Hippocampal formation (tissue), 2 donors: ENCODE measurements at places on chromosomes 4 and X.

- DNase-seq: no peak
These were observed 2.8 kb upstream of the TIFA start for GRCh38 chr4:112288455-112288854.

- DNase-seq: no peak
These were observed 42.4 kb downstream of the HTR2C start for GRCh38 chrX:114626323-114626722.

DNA sequence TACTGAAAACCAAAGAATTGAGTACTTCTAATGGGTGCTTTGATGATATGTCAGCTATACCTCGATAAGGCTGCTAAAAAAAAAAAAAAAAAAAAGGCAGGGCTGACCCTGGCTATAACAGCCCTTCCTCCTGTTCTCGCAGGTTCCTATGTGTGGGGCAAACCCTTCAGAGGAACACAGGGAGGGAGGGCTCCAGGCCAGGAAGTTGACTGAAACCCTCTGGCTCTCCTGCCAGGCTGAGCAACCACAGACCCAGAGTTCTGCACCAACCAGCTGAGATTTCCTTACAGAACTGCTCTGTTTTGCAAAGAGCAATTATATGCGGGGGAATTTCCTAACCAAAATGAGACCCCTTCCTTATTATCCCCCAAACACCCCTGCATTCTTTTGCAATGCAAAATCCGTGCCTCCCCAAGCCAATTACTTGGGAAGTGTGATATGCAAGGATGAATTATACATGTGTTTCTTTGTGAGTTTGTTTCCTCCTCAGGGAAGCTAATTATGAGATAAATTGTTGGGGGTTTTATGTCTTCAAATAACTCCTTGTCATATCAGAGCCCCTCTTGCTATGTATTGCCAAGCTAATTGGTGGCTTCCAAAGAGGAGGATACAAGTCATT is 45.6 kb downstream of the PDHA1 start:
- no peak for DNase-seq

DNA sequence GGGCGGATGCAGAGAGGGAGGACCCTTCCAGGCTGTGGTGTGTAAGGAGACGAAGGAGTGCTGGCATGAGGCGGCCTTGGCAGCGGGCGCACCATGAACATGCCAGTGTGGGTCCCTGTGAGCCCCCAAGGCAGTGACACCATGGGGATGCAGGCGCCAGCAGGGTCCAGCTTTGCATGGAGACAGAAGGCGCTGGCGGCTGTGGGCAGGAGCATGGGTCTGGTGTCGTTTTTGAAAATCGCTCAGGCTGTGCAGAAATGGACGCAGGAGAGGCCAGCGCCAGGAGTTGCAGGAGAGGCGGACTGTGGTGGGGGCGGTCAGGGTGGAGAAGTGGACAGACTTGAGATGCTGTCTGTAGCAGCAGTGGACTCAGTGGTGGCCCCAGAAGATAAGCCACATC is 56.1 kb downstream of the PCGF3 start:
- DNase-seq: no peak

DNA sequence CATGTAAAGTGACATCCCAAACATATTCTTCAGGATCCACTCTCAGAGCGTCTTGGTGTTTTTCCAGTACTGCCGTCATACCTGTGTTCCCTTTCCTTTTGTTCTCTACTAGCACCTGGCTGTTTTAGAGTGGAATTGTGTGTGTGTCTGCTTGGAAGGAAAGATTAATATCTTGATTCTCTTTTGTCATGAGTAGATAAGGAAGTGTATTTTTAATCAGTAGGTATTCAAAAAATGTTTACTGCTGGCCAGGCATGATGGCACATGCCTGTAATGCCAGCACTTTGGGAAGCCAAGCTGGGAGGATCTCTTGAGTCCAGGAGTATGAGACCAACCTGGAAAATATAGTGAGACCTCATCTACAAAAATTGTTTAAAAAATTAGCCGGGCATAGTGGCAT is 198.8 kb downstream of the CBR4 start:
- no peak for DNase-seq

- DNase-seq: no peak
These were observed 46.9 kb upstream of the GRXCR1 start for GRCh38 chr4:42845586-42845985.

- DNase-seq: no peak
These were observed 8.1 kb upstream of the TBC1D1 start for GRCh38 chr4:37882665-37883296.

DNA sequence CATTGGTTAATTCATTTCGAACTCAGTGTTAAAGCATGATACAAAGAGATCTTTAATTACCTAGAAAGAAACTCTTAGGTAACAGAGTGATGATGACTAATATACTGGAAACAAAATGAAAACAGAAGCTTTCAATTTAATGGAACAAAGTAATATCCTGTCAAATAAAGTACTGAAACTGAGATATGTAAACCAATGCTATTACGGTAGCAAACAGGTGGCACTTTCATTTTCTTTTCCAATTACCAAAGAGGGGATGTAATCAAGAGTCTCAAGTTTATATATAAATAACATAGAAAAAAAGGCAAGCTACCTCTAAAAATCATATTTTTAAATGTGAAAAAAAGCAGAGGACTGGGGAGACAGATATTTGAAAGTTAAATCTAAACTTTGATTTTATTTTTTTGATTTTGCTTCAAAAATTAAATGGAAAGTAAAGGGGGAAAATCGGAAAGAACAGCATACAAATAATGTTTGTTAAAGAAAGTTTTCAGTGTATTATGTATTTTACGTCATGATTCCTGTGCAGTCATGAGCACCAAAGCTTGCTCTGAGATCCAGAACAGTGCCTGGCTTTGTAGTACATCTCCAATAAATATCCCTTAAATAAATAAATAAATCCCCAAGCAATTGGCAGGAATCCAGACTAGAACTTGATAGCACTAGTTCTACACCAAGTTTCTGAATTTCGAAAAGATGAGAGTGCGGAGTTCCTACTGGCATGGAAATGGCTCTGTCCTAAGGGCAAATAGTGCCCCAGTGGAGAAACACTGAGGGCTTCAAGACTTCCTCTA is 25.0 kb upstream of the RAPGEF2 start:
- DNase-seq: no peak

GRCh38 chr4:113701169-113701568 is 60.4 kb downstream of the CAMK2D start:
- DNase-seq: no peak

DNA sequence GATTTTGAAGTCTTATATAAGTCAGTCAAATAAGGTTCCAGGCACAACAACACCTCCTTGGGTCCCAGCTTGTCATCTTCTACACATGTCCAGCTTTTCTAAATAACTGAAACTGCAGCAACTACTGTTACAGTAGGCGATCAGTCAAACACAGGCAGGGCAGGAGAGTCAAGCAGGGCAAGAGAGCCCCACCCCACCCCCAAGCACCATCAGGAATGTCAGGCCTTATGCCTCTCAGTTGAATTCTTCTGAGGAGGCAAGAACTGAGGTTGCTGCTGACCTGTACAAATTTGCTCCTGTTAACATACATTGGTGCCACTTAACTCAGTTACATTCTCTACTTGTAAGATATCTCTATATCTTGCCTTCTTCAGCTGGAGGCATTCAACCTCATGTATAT is 608.8 kb upstream of the PCDH10 start:
- DNase-seq: no peak

DNA sequence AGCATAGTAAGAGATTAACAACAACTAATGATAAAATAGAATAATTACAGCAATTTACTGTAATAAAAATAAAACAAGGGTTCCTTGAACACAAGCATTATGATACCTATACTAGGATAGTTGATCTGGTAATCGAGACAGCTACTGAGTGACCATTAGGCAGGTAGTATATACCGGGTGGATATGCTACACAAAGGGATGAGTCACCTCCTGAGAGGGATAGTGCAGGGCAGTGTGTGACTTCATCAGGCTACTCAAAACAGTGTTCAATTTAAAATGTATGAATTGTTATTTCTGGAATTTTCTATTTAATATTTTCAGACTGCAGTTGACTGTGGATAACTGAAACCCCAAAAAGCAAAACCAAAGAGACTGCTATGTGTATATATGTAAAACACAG is 9.7 kb upstream of the ANTXR2 start:
- no peak for DNase-seq

GRCh38 chrX:130413415-130413814 is 11.6 kb downstream of the RBMX2 start:
- no peak for DNase-seq

DNA sequence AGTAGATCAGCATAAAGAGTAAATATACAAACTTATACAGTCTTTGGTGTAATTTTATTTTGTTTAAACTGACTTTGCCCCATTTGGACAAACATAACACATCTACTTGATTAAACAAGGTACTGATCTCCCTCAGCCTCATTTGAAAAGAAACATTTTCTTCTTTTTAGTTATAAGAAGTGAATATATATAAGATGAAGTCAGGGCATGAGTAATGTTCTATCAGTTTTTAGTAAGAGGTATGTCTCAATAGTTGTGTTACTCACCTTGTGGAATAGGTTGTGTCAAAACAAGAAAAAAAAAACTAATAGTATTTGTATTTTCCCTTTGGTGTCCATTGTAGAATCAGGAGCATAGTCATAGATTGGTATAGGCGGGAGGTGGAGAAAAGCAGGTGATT is 327.4 kb downstream of the RPA4 start:
- DNase-seq: no peak

DNA sequence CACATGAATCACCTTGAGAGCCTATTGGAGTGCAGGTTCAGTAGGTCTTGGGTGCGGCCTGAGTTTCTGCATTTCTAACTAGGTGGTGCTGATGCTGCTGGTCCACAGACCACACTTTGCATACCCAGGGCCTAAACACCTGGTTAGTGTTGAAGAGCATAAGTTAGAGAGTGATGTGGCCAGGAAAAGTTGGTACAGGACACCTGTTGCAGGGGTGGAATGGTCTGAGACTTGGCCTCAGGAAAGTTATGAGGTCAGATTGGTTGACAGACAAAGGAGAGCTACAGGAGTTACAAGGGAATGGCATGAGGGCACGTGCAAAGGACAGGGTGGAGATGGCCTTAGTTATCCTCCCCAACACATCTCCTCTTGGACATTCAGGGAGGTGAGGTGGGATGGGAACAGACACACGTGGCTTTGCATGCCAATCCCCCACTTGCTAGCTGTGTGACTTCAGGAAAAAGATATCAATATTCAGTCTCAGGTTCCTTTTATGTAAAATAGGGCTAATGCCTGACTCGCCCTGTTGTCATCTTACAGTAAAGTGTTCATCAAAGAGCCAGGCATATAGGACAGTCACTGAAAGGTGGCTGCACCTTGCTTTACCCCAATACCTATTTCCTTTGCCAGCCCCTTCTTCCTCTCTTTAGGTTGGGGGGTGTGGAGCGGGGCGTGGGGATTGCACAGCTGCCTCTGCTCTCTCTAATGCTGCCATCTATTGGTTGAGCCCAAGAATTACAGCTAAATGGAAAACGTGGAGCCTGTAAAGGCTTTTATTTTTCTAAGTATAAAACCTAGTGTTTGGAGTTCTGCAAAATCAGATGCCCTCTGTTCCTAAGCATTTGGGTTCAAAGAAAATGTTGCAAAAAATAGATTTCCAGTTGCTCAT is 47.5 kb downstream of the ATG4A start:
- no peak for DNase-seq

DNA sequence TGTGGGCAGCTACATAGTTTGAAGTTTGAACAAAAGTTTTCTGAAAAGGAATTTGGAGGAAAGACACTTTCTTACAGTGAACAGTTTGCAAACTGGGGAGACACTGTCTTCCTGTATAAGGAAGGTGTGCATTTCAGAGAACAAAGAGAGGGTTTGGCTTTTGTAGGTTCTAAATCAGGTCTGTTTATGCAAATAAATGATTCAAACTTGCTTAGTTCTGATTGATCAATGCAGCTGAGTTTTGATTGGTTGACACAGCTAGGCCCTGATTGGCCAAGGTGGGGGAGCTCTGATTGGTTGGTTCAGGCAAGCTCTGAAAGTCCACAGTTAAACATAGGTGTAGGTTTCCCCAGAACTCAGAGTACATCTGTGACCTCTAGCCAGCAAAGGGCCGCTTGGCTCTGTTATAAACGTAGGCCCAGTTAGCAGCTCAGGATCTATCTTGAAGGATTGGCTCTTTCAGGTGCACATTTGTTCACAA is 63.0 kb upstream of the ENPP6 start:
- no peak for DNase-seq

- no peak for DNase-seq
These were observed 1132.3 kb upstream of the PCDH10 start for GRCh38 chr4:132016703-132017350.

DNA sequence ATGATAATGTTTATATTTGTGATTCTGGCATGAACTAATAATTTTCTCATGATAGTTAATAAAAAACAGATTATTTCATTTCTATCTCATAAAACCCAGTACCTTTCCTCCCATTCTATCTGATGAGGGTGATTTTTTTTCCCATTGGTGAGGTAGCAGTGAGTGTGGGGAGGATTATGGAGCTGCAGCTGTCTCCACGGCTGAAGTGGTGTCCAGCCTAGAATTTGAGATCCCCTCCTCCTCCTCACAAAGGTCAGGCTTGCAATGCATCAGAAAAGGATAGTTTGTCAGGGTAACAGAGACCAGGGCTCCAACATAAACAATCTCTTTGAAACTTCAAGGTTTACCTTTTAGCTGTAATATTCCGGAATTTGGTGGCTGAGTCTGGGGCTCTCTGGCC is 60.9 kb downstream of the C4orf51 start:
- no peak for DNase-seq

- no peak for DNase-seq
These were observed 78.9 kb upstream of the FAM9C start for GRCh38 chrX:13123247-13123856.

GRCh38 chr4:41644288-41644914 is 104.1 kb downstream of the PHOX2B start:
- peak; percentile 79 for DNase-seq
